ENCODE measurements at places on chromosomes 2 and 18.
A peak's percentile ranks its signal among the peaks of the same experiment; 100 is the strongest.

- no peak for DNase-seq
Measured at GRCh38 chr2:166468124-166469024, 25.7 kb downstream of the SCN7A start.

DNA sequence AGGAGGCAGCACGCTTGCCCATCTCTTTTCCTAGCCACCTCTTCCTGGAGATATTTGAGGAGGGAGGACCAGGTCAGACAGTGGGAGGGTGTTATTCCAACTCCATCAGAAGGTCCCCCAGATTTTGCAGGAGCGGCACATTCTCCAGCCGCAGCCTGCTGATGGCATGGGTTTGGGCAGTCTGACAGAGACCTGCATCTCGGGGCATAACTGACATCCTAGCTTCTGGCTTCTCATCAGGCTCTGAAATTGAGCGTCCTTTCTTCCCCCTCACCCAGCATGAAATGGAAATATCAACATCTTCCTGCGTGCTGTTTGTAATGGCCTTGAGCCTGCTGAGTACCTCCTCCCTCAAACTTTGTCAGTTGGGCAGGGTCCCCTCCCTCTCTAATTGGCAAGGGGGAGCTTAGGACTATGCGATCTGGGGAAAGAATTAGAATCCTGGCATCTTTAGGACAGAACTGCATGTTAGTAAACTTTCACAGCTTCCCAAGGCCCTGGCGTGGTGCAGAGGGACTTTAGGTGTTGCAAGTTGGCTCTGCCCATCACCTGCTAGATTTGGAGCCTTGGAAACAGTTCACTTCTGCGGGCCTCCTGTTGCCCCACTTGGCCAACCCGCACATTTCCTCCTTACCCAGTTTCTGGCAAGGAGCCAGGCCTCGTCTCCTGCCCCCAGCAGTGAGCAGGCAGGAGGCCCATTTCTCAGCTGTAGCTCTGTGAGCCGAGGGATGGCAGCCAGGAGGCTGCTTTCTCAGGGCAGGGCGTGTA is 2.2 kb downstream of the ITM2C start:
- peak; percentile 72 for DNase-seq

GRCh38 chr2:175309799-175310198 is 128.3 kb upstream of the ATP5MC3 start:
- no peak for DNase-seq

DNA sequence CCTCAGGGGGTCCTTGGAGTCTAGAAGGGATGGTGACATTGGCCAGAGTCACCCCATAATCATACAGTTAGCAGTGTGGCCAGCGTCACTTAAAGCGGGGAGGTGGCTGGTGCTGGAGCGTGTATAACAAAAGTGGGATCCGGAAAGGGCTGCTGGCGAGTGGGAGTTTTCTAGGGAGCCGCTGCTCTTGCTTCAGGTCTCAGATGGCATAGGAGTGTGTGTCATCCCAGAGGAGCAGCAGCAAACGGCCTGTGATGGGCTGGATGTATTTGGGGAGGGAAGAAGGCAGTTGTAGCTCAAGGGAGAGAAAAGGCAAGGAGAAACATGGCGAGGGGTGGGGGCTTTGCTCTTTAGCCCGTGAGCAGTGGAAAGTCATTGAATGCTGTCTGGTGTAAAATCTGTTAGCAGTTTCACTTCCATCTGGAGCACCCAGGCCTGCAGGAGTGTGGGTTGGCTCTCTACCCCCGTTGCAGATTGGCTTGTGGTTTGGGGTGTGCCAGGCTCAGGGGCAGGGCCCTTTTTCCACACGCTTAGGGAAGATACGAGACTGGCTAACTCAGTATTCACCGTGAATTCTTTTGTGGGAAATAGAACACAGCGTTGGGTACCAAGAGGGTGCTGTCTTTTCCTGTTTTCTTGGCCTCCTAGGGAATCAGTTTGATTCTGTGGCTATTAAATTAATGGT is 120.5 kb downstream of the AGAP1 start:
- DNase-seq: no peak

DNA sequence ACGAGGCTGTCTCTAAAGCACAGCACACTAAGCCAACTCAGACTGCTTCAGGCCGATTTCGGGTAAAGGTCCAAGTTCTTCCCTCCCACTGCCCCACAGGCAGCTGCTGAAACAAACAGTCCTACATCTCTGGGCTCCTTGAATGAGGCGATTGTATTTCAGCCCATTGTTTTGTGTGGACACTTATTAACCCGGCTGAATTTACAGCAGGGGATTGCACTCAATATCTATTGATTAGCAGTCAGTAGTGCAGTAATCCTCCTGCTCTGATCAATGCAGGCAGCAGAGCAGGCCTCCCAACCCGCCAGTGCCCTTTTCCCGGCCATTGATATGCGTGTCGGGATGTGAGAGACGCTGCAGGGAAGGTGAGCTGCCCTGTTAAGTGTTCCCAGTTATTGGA is 330.1 kb downstream of the CMPK2 start:
- DNase-seq: no peak

DNA sequence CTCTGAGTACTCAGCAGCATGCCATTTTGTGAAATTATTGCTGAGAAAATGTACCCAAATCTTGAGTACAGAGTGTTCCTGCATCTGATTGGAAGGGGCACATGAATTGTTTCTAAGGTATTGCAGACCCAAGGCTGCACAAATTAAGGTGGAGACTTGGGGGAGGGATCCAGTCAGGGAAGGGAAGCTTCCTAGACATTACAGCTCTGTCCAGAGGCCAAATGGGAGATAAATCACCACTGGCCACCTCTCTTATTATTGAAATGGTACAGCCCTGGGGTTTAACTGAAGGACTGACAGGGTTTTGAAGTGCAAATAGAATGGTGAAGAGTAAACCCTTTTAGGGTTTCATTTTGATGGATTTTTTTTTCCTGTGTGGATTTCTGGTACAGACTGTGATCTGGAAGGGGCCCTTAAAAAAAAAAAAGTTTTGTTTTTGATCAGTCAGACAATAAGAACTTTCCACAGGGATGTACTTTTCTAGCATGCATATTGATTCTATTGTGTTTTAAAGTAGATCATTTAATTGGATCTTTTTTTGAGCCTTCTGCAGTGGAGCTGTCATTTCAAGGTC is 119.4 kb downstream of the GREB1L start:
- DNase-seq: no peak

DNA sequence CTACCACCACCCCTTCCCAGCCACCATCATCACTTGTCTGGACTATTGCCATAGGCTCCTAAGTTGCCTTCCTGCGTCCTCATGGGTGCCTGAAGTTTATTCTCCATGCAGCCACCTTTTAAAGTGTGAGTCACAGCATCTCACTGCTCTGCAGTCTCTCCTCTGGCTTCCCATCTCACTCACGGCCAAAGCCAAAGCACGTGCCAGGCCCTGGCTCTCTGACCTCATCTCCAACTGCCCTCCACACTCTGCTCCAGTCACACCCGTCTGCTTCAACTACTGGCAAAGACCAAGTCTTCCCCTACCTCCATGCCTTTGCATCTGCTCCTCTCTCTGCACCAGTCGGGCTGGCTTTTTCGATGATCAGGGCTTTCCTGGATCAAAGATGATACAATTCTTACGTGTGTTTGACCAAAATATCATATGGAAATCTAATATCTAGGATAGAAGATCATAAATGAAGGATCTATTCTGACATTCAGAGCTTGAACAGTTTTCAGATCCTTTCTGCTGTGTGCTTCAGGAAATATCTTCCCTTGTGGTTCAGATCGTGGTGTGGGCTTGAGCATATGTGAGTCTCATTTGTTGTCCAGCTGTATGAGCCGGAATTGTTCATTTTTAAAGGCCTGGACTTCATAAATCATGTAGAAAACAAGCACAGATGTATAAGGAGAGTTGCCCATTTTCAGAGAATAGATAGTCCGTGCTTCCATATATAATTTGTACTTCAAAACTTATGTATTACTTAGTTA is 175.6 kb downstream of the PRKCE start:
- no peak for DNase-seq

- DNase-seq: peak; percentile 42
Measured at GRCh38 chr2:172098650-172099471, 3.8 kb downstream of the DLX2 start.

GRCh38 chr2:151334082-151334815 is 23.1 kb upstream of the TNFAIP6 start:
- DNase-seq: no peak

- no peak for DNase-seq
Measured at GRCh38 chr2:67986258-67986657, 76.5 kb downstream of the C1D start.

Data from CD4-positive, alpha-beta T cell treated with Interleukin-1 beta for 1 hour (primary cell).